ENCODE measurements at places on chromosomes 6 and 20. TPM values are rescaled to one million over a fixed set of nuclear protein-coding genes. Genes with fewer than 3 reads are reported as not detected.

DNA sequence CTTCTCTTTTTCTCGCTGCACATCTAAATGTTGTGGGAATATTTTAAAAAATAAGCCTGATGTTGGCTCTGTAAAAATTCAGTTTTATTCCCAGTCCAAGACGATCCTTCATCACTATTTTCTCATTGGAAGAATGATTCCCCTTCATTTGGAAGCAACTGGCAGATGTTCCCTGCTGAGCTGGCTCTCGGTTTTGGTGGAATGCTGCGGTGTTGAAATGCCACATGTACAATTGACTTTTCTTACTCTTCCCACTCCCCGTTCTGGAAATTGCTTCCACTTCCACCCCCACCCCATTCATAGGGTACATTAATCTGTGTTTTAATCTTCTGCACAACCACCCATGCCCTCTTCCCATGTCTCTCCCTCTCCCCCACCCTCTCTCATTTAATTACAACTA is 496.3 kb upstream of the MAP3K7 start:
- no peak for ATAC-seq

DNA sequence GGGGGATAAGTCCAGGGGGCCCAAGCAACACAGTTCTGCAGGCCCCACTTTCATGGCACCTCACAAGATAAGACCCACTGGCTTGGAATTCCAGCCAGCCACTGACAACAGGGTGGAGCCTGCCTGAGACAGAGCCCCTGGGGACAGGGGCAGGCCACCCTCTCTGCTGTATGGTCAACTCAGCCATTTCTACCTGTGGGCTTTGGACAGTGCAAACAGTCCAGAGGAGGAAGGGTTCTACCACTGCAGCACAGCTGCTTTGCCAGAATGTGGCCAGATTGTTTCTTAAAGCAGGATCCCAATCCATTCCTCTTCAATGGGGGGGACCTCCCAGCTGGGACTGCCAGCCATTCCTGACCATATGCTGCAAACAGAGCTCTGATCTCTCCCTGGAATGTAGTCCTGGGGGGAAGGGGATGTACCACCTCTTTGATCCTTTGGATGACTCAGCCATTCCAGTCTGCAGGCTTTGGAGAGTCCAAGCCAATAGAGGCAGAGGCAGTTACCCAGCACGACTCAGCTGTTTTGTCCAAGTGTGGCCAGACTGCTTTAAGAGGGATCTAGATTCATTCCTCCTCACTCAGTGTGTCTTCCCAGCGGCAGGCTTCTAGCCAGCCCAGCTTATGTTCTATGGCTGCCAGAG is 842.2 kb downstream of the EPHA7 start:
- no peak for ATAC-seq

STK38 gene
- total RNA-seq: 34.3 TPM

ZBTB22 gene
- 6.9 TPM for total RNA-seq

DNA sequence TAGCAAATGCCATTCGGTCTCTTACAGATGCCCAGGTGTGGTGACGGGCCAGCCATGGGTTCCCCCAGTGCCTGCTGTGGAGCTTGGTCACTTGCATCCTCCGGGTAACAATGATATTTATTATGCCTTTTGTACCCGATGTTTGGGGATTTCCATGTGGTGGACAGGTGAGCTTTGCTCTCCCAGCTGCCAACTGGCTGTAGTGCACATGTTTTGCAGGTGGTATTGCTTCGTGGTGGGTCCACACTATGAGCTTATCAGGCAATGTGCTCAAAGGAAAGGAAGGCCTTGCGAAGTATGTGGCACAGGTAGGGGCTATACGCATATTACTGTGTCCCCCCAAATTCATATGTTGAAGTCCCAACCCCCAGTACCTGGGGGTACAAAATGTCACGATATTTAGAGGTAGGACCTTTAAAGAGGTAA is 4.2 kb upstream of the CTCFL start:
- no peak for ATAC-seq

DNA sequence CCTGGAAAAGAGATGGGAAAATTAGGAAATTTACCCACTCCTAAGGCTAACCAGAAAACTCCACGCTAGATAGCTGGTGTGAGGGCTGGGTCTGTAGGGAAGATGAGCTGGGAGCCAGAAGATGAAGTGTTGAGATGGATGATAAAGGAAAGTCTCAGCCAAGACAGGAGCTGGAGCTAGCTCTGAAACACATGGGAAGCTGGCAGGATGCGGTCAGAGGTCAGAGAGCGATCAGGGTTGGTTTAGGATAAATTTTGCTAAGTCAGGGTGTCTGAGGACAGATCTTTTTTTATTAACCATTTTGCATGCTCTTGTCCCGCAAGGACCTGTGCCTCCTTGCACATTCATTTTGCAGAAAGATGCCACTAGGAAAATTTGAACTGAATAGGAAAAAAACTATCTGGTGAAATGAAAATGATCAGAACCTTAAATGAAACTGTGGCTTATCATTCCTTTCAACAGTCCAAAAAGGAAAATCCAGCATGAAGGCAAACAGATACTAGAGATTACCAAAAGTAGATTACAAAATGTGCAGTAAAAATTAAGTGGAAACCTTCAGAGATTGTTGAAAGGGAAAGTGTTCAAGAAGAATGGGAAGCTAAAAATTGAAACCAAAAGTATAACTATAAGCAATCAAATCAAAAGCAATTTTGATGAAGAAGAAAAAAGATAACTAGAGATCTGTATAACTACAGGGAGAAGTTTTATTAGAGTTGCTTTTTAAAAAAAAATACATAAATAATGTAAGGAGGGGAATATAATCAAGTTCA is 10.7 kb upstream of the EDN1 start:
- no peak for ATAC-seq

C20orf144 gene
- 0.26 TPM for total RNA-seq

DNA sequence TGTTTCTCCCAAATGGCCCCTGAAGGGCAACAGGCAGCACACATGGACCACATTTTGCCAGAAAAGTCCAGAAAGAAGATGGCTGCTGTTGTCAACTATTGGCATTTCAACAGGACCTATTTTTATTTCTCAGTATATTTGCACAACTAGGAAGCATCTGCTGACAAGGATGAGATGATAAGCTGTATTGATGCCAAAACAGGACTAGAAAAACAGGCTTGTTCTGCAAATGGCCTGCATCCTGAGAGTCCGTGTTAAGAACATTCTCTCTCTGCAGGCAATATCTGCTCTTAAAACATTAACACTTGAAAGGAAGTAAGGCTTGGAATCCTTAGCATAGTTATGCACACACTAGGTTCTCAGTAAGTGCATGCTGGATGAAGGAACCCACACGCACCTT is 283.7 kb downstream of the ESR1 start:
- ATAC-seq: no peak

DNA sequence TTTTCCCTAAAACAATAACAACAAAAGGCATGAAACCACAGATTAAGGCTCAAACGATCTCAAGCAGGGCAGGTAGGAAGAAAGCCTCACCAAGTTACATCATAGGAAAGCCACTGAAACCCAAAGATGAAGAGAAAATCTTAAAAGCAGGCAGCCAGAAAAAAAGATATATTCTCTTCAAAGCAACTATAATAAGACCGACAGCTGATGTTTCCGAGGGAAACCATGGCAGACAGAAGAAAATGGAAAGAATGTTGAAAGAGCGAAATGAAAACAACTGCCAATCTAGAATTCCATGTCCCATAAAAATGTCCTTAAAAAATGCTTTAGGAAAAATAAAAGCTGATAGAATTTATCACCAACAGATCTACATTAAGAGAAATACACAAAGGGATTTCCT is 161.5 kb upstream of the THBS2 start:
- no peak for ATAC-seq

- peak; percentile 86 for ATAC-seq
Measured at GRCh38 chr6:38713812-38714211, 1.3 kb upstream of the DNAH8 start.

- peak; percentile 44 for ATAC-seq
Measured at GRCh38 chr6:132751306-132751705, 6.4 kb downstream of the VNN2 start.

- peak; percentile 14 for ATAC-seq
Measured at GRCh38 chr6:85465762-85466161, 15.9 kb downstream of the NT5E start.

DNA sequence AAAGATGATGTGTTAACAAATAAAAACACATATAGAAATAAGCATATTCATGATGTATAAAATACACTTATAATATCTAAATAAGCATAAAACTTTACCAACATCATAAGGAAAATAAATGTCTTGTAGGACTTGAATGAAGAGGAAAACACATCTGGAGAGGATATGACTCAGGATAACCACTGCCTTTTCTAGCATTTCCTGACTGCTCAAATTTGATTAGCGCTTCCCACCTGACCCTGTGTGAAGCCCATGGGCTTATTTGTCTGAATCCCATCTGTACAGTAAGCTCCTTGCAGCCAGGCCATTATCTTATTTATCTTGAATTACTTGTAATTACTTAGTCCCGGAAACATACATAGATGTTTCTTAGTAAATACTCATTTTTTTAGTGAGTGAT is 608.6 kb downstream of the COL12A1 start:
- no peak for ATAC-seq

- no peak for ATAC-seq
Measured at GRCh38 chr6:89941763-89942497, 47.7 kb downstream of the GJA10 start.

DNA sequence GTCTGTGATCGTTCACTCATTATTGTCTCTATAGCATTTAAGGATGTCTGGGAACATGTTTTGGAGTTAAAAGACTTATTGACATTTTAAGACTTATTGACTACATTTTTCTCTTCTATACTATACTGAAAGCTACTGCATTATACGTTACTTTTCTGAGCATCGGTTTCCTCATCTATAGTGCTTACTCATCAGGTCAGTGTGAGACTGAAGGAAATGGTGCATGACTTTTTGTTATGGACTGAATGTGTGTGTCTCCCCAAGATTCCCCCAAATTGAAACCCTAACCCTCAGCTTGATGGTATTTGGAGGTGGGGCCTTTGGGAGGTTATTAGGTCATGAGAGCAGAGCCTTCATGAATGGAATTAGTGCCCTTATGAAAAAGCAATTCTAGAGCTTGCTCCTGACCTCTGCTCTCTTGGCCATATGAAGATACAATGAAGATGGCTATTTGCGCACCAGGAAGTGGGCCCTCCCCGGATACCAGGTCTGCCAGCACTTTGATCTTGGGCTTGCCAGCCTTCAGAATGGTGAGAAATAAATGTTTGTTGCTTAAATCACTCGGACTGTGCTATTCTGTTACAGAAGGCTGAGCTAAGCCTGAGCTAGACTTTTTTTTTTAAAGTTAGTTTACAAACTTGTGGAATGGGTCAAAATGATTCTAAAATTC is 243.7 kb upstream of the RREB1 start:
- no peak for ATAC-seq

OXT gene
- not detected for total RNA-seq

DNA sequence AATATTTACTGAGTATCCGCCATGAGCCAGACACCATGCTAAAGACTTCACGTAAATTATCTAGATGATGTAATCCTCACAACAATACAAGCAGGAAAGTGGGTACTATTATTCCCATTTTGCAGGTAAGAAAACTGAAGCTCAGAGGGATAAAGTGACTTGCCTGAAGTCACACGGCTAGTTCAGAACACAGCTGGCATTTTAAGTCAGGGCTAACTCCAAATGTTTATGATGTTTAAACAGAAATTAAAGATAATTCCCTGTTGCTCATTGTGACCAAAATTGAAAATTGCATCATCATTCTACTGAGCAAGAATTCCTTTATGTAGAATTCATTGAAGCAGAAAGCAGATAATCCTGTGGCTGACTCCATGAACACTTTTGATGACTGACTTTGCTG is 71.3 kb upstream of the STXBP5 start:
- ATAC-seq: no peak

DNA sequence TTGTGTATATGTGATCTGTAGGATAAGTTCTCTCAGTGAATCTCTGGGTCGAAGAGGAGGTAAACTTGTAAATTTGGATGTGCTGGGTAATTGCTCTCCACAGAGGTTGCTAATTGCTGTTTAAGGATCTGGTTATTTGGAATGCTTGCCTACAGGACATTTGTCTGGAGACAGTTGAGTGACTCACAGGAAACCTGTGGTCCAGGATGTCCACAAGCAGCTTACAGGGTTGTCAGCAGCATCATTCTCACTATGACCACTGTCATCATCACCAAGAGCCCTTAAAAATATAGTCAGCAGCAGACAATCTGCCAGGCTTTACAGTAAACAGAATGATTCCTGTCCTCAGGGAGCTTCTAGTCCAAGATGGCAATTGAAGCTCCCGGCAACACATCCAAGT is 31.2 kb upstream of the KCNK5 start:
- no peak for ATAC-seq

- ATAC-seq: no peak
Measured at GRCh38 chr20:37154684-37155298, 24.3 kb upstream of the RPN2 start.

- ATAC-seq: no peak
Measured at GRCh38 chr20:39269493-39270217, 307.5 kb downstream of the DHX35 start.

GRCh38 chr6:26233649-26234420 is 131.2 kb upstream of the BTN3A2 start:
- peak; percentile 70 for ATAC-seq

DNA sequence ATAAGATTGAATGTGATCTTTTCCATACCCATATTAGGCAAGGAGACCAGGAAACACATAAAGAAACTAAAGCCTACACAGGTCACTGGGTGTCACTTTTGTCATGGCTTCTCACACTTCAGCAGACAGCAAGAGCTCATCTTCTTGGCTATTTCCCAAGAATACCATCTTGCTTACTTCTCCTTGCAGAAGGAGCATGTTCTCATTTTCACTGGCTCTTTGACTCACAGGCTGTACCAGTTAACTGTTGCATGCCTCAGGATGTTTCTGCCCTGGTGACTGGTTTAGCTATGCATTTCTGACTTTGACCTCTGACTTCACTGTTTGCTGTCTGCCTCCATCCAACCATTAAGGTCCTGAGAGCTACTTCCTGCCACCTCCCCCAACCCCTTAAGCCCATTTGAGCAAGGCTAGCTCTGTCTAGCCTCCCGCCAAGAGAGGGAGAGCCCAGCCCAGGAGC is 40.3 kb upstream of the OGFRL1 start:
- ATAC-seq: no peak

SMOC2 gene
- not detected for total RNA-seq

- no peak for ATAC-seq
Measured at GRCh38 chr20:34978092-34978744, 22.6 kb downstream of the MYH7B start.
